ENCODE measurements at places on chromosomes 5 and 9.

GRCh38 chr9:113953531-113953930, 77.4 kb downstream of the ZNF618 start:
- DNase-seq, result no peak

GRCh38 chr5:109877670-109878045, 187.9 kb downstream of the MAN2A1 start:
- no peak for DNase-seq

GRCh38 chr9:109423877-109424276, 74.2 kb downstream of the PTPN3 start:
- DNase-seq, result no peak

- DNase-seq, result no peak
Measured at GRCh38 chr9:33620738-33621439, 96.8 kb downstream of the ANKRD18B start.

- DNase-seq, result peak; percentile 53
Measured at GRCh38 chr9:33778700-33779351, 16.5 kb upstream of the PRSS3 start.

DNA sequence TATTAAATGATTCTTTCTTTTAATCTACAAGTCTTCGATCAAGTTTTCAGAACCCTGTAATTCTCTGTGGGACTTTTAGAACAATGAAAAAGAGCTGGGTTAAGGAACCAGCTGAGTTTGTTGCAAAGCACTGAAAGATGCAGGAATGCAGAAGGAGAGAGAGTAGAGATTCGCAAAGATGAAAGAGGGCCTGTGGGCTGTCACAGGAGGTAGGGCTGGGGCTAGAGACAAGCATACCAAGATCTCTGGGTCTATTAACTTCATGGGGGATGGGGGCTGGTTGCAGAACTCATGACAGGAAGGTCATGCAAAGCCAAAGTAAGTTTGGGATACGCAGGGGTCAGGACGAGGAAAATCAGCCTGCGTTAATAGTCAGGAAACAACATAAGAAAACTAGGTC, 81.8 kb downstream of the LURAP1L start:
- DNase-seq, result no peak

Data from activated CD4-positive, alpha-beta T cell treated with anti-CD3 and anti-CD28 coated beads, Interleukin-2, amount 50 U/mL, for 48 hours (primary cell).